ENCODE measurements at places on chromosomes 11 and 22.
A peak's percentile ranks its signal among the peaks of the same experiment; 100 is the strongest.

DNA sequence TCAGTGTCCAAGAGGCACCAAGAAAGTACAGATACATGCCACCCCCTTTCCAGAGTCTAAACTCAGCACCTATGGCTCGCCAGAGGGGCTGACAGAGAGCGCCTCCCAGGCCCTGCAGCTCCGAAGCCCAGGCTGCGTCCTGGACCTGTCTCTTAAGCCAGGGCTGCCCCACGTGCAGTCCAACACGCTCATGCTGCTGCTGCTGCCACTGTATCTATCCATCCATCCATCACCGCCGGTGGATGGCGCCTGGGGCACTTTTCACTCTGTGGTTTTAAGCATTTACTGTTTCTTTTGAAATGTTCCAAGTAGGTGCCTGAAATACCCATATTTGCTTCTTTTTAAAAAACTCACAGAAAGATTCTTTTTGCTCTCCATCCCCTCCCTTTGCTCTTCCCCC, 41.8 kb downstream of the MACROD1 start:
- no peak for DNase-seq

DNA sequence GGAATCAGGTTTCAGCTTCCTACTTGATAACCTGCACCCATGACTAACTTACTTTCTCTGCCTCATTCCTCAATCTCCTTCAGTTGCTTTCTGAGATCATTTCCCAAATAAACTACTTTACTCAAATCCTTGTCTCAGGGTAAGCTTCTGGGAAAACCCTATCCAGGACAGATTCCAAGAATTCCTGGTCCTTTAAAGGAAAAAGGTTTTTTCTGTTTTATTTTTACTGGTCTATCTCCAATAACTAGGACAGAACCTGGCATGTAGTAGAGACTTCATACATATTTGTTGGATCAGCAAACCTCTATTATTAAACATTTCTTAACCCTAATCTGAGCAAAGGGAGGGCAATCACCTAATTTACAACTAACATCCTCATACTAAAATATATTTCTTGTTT, 910.5 kb upstream of the CHORDC1 start:
- DNase-seq = no peak

DNA sequence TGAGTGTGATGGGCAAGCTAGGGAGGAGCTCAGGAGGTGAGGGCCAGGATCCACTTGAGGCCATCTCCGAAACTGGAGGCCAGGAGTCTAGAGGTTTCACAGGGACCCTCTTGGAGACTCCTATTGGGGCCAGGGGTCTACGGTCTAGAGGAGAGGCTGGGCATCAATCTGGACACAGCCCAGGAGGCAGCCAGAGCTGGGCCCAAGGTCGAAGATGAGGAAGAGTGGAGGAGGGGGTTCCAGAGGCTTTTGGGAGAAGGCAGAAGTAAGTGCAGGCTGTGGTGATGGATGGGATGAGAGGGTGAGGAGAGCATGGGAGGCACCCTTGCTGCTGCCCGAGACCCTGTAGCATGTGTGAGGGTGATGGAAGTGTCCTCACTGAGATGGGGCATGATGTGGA, 56.6 kb downstream of the LRRC32 start:
- no peak for DNase-seq

DNA sequence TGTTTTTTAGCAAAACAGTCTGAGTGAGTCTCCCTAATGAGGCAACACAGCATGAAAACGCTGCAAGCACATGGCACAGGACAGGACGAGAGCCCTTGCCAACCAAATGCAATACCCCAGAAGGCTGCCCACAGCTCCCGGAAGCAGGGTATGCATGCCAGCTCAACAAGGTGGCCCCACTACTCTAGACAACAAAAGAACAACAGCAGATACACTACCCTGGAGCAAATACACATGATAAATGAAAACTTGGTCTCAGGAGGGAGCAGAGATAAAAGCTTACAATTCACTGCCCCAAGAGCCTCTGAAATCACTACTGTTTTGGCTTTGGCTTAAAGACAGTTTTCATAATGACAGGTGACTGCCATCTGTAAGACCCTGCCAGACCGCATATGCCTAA, 785.4 kb upstream of the API5 start:
- no peak for DNase-seq

DNA sequence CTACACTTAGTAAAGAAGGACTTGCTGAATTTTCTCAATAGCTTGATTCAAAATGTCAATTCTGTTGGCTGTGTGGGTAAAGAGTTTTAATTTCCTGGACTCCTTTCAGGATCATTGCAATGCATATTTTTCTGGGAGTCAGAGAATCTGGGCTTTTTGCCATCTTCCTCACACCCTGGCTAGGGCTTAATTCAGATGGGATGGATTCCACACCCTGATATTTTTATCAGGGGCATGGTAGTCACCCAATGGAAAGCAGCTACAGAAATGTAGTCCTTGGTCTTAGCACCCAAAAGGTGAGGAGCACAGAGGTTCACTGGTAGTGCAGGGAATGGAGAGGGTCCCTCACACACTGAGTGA, 79.3 kb downstream of the SGSM3 start:
- DNase-seq = no peak

DNA sequence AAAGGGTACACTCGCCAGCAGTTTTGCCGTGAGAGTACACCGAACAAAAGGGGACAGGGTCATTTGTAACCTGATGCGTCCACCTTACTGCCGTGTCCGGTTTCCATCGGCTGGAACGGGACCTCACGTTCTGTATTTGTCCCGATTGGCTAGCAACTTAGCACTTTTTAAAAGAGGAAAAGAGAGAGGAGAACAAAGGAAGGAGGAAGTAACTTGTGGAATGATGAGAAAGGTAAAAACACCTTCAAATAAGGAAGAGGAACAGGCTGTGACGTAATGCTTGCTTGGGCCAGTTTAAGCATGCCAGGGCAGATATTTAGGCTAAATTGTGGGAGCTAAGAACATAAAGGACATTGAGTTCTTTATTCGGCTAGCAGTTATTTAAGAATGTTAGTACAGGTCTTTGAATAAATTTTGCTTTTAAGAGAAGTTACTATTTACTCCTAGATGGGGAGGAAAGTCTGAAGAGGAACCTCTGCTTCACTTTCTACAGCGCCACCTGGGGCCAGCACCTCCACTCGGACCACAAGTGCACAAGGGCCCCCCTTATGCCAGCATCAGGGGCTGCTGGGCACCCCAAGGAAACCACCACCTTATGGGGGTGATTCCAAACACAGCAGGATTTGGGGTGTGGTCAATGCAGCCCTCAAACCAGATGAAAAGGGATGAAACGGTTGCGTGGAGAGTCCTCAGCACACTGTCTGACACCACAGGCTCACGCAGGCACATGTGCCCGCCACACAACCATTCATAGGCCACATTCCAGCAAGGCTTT, 5.8 kb downstream of the ARSA start:
- no peak for DNase-seq

- DNase-seq = no peak
These were observed 1018.6 kb downstream of the TBC1D22A start for GRCh38 chr22:47781024-47781423.

GRCh38 chr22:35627267-35628041, 10.3 kb upstream of the MB start:
- DNase-seq = no peak

DNA sequence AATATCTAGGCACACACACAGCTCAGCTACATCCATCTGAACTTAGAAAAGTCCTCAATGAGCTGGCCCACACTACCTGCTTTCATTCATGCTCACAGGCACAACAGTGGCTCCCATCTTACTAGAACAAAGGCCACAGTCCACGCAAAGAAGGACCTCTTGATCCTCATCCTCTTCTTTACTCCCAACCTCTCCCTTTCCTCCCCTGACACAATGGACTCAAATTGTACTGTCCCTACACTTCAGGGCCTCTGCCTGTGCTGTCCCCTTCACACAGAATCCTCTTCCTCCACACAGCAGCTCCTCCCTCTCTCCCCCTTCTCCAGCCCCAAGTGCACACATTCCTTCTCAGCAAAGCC, 12.7 kb downstream of the SMCO4 start:
- no peak for DNase-seq

DNA sequence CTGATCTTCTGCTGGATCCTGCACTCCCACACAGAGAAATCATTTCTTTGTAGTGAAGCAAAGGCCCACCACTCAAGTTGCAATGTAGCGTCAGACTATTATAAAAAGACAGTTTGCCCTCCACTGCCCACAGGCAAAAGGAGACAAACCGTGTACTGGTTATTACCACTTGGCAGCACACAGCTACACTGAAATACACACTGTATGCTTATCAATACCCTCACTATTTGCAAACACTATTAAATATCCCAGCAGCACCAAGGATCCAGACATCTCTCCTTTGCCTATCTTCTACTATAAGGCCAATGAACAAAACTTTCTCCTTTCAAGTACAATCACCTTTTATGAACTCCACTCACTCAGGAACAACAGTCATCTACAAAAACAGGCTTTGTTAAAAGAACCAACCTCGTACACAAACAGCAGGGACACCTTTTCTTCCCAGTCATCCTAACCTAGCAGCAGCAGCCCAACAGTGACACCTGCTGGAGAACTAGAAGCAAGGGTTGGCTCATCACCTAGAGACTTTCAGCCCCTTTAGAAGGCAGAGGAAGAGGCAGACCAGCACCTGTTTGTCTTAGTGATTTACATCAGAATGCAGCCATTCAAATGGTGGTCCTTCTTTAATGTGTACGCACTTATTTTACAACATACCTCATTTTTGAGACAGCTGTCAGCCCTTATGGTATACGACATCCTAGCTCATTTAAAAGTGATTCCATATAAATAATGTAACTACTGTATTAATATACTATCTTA, 56.1 kb downstream of the AMBRA1 start:
- peak; percentile 38 for DNase-seq

- DNase-seq = no peak
These were observed 139.6 kb upstream of the LMO1 start for GRCh38 chr11:8403310-8403709.

GRCh38 chr11:3120071-3120792, 44.9 kb downstream of the OSBPL5 start:
- DNase-seq = no peak

- DNase-seq = no peak
These were observed 15.8 kb downstream of the VPS37C start for GRCh38 chr11:61145228-61146005.

GRCh38 chr11:85634747-85635146, 6.4 kb downstream of the TMEM126B start:
- DNase-seq = no peak

DNA sequence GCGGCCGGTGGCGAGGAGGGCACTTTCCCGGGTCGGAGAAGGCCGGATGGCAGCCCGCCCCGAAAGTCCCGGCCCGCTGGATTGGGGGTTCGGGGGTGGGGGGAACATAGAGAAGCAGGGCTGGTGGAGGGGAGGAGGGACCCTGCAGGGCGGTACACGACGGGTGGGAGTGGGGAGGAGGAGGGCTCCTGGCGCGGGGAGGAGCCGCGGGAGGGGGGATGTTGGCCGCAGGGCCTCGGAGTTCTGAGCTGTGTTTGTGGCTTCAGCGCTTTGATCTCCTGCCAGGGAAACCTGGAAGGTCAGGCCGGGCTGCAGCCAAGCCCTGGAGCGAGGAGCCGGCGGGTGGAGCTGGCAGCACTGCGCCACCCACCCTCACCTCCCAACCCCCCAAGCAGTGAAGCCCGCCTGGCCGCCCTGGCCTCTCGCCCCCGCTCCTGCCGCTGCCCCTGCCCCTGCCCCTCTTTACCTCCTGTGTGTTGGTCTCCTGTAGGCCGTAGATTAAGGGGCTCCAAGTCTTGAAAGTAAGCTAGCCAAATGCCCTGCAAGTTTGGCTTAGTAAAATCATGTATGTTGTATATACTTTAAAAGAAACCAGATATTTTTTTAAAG, 30.9 kb downstream of the C22orf31 start:
- DNase-seq = no peak

GRCh38 chr11:33017965-33018364, 2.3 kb downstream of the DEPDC7 start:
- DNase-seq = no peak

GRCh38 chr22:39478441-39478850, 21.6 kb downstream of the MGAT3 start:
- no peak for DNase-seq

GRCh38 chr11:56271092-56271491, 2.9 kb upstream of the OR5T1 start:
- DNase-seq = no peak

DNA sequence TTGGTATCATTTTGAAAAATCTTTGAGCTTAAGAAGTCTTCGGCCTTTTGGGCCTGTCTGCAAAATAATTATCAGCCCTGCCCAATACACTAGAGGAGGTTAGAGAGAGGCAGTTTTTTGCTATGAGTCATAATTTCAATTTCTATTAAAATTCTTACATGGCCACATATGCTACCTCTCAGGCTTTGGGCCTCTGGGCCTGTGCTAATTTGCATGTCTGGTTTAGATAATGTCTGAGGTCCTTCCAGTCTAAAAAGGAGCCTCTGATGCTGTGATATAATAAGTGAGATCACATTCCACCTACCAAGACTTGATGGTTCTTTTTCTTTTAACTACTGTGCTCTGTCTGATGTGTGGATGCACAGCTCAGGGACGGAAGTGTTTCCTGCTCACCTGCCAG, 70.8 kb downstream of the KCNJ1 start:
- DNase-seq = no peak

- DNase-seq = peak; percentile 25
These were observed 454 bp upstream of the OTUB1 start for GRCh38 chr11:63985812-63986155.

GRCh38 chr11:125835748-125836147, 2.6 kb downstream of the PATE4 start:
- DNase-seq = no peak

DNA sequence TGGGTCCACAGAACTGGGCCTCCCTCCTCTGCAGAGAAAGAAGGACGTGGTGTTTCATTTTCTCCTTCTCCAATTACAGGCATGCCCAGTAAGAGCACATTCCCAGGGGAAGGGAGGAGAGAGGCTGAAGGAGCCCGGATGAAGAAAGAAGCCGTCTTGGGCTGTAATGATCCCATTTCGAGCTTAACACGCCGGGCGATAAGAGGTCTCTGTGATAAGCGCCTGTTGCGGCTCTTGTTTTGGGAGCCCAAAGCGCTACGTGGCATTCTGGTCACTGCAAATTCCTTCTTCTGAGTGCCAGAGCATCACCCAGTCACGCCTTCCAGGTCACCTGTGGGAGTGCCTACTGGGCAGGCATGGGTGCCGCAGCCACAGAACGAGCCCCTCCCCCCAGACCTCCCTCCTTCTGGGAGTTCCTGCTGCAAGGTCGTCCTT, 57.5 kb downstream of the ANO1 start:
- no peak for DNase-seq

DNA sequence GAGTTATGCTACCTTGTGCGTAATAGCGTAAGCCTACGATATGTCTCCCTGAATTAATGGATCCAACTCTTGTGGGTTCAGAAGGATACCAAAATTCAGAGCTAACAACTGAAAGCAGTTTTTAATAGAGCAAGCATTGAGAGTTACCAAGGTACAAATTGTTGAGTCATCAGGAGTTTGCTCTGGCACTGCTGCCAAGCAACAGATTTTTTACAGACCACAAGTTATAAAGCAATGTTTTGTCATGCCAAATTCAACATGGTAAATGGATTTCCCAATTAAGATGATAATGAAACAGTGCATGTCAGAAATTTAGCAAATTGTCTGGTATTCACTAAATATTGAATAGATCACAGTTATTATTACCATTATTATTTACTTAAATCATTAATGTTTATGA, 295.6 kb downstream of the NELL1 start:
- DNase-seq = no peak

GRCh38 chr22:22193923-22194322, 50.7 kb upstream of the VPREB1 start:
- DNase-seq = no peak
